K562 (cell line): ENCODE measurements at places on chromosomes 3 and 15. TPM values are rescaled to one million over a fixed set of nuclear protein-coding genes. Genes with fewer than 3 reads are reported as not detected.

DNA sequence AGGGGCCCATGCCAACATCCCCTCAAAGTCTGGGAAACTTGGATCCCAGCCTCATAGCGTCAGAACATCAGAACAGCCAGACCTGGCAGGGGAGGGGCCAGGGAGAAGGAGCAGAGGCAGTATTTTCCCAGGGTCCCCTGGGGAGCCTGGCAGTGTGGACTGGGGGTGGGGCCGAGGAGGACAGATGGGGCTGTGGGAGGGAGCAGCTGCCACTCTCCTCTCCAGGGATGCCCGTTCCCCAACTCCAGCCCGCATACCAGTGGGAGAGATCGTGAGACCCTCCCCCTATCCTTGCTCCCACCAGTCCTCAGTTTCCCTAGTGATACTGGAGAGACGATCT, 6.5 kb upstream of the DNAJB8 start:
- no peak for DNase-seq

DNA sequence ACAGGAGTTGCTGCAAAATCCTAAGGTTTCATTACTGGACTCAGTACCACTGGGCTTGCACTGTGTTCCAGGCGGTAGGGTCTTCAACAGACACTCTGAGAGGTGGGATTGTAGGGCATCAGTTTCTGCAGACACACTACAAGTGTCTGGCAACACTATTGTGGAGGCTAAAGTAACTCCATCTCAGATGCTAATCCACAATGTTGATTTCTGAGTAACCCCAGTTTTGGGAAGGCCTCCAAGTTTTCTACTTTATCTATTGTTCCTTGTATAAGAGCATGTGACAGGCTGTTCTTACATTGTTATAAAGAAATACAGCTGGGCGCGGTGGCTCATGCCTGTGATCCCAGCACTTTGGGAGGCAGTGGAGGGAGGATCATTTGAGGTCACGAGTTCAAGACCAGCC, 2.5 kb upstream of the ABHD5 start:
- DNase-seq: peak; percentile 71

GRCh38 chr3:193883551-193883950, 252.4 kb upstream of the HES1 start:
- DNase-seq: no peak

- DNase-seq: no peak
Measured at GRCh38 chr3:185046603-185047002, 106.3 kb downstream of the C3orf70 start.

ZNF662 gene
- total RNA-seq: 0.55 and 0.63 TPM in 2 replicates

TM4SF18 gene
- not detected in 2 replicates for total RNA-seq
